ENCODE measurements at places on chromosomes 5 and 9.
A peak's percentile ranks its signal among the peaks of the same experiment; 100 is the strongest.

DNA sequence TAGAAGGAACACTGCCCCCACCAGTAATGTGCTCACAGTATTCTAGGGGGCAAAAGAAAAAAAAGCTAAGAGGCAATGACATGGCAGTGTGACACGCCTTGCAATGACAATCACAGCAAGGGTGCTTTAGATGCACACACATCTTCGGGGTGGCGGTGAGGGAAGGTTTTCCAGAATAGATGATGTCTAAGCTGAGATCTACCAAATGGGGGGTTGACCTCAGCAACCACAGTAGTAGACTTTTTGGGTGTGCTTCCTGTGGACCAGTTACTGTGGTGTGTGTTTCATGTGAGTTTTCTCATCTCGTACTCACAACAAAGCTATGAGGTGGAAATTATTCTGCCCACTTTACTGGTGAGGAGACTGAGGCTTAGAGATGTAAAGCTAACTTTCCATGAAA, 10.2 kb upstream of the IL12B start:
- DNase-seq, result no peak

- no peak for DNase-seq
Observed at GRCh38 chr9:112496074-112496722, 9.6 kb downstream of the KIAA1958 start.

DNA sequence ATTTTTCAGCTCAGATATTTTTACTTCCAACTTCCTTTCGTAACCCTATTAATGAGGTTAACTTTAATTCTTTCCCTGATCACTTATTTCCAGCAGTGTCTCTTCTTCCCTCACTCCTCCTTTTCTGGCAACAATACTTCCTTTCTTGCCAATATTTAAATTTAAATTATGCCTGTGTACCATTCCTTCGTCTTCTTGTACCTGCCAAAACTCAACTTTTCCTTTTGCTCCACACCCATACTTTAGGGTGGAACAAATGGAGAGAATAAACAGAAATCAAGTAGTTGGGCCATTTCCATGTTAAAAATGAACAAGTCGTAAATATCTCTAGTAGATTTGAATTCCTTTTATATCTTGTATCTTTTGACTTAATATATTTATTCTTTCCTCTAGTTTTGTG, 66.0 kb downstream of the FER start:
- no peak for DNase-seq

GRCh38 chr5:58262226-58262625, 197.7 kb downstream of the PLK2 start:
- no peak for DNase-seq

DNA sequence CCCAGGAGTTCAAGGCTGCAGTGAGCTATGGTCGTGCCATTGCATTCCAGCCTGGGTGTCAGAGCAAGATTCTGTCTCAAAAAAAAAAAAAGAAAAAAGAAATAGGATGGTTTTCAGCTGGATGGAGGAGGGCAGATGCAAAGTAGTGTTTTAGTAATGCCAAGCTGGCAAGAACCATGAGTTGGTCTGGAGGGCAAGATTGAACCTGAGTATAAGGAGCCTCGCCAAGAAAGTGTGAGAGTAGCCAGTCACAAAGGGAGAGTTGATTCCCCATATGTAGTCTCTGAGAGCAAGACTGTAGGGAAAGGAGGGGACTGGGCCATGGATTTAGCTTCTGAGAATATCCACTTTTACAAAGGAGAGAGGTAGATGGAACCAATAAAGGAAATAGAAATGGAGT, 6.9 kb downstream of the TNFAIP8 start:
- DNase-seq, result no peak

DNA sequence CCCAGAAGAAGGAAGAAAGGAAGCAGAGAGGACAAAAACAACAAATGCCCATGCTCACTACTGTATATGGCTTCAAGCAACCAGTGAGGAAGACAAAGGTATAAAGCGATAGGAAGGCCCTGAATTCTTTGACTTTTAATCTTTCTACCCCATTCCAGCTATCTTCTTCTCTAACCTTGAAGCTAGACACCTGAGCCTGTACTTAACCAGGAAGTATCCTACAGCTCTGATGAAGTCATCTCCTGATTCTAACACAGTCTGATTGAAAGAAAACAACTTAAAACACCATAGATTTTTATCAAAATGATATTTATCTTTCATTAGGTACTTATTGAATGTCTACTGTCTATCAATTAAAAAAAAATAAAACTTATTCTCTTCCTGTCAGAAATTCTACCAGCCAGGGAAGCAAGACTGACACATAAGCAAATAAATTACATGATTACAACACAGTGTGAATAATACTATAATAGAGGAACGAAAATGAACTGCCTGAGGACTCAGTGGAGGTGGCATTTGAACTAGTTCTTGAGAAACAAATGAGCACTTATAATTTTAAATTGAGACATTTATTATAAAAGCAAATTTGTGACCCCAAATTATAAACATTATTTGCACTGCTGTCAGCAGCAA, 123.3 kb upstream of the ELL2 start:
- DNase-seq, result no peak

DNA sequence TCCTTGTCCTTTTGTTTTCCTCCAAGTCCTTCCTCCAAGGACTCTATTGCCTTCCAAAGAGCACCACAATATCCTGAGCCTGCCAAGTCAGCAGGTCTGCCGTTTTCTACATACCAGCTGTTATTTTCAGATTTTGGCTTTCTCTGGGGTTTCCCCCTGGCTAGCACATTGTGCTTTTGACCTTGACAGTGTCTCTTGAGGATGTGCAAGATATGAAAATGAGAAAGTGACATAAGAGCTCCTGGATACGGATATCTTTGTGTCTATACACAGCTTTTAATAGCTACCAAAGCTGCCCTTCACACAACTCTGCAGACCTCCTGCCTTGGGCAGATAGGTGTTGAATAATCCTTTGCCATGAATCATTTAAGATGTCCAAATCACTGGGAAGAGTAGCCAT, 67.0 kb downstream of the HAPLN1 start:
- DNase-seq, result peak; percentile 27

DNA sequence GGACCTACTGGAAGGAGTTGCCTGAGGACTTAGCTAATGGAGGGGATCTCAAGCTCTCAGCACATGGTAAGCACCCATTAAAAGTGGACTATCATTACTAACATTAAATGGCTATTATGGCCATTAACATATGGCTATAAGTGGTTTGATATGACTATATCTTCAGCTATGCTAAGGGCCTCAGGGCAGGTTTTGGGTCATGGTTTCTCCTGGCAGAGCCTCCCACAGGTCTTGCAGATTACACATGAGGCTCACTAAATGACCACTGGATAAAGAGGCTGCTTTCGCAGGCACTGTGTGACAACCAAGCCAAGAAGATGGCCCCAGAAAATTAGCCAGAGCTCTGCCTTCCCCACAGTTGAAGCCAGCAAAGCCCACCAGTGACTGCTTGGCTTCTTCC, 15.4 kb downstream of the CCNJL start:
- DNase-seq, result no peak

GRCh38 chr5:148539851-148540250, 114.5 kb downstream of the HTR4 start:
- DNase-seq, result no peak

DNA sequence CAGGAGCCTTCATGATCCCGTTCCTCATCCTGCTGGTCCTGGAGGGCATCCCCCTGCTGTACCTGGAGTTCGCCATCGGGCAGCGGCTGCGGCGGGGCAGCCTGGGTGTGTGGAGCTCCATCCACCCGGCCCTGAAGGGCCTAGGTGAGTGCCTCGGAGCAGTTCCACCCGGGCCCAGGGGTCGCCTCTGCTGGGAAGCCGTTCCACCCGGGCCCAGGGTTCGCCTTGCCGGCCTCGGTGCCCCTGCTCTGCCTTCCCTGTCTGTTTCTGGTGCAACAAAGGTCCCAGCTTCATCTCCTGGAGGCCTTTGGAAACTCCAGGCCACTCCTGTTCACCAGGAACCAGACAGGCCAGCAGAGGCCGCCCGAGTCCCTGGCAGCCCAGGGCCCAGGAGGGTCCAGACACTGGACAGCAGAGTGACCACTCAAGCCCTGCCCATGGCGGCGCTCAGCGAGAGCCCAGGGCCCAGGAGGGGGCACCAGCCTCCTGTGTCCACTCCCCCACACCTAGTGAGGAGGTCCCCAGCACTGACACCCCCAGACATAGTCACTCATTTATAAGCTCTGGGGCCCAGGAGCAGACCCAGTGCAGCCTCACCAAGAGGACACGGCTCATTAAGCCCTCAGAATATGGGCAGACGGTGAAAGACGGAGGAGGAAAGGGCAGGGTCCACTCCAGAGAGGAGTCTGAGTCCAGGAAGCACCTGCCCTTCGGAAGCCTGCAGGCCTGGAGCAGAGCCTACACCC, 7.5 kb downstream of the SLC6A19 start:
- DNase-seq, result no peak

GRCh38 chr9:93541581-93542349, 34.6 kb upstream of the PHF2 start:
- DNase-seq, result no peak

- no peak for DNase-seq
Observed at GRCh38 chr9:133252301-133253020, 22.5 kb downstream of the ABO start.

GRCh38 chr5:91443761-91444467, 60.8 kb upstream of the ARRDC3 start:
- DNase-seq, result no peak

Measured in brain (organoid and tissue), 16 donors.